ENCODE measurements at places on chromosomes 7 and 10.

- no peak for DNase-seq
Observed at GRCh38 chr7:82957521-82957920, 205.2 kb downstream of the PCLO start.

- DNase-seq = no peak
Observed at GRCh38 chr7:116331020-116331419, 120.7 kb downstream of the TES start.

DNA sequence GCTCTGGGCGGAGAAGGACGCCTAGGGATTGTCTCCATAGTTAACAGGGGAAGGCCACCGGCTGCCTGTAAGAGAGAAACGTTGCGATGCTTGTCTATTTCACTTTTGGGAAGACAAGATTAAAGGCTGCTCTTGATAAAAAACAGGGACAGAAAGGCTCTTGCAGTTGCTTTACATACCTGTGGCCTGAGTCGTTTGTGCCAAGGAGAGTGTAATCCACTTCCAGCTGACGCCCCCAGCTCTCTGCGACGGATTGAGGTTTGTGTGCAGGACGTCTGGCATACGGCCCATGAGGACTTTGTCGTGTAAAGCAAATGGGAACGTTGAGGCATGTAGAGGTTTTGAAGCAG lies 1.1 kb downstream of the MAP3K8 start:
- DNase-seq = no peak

DNA sequence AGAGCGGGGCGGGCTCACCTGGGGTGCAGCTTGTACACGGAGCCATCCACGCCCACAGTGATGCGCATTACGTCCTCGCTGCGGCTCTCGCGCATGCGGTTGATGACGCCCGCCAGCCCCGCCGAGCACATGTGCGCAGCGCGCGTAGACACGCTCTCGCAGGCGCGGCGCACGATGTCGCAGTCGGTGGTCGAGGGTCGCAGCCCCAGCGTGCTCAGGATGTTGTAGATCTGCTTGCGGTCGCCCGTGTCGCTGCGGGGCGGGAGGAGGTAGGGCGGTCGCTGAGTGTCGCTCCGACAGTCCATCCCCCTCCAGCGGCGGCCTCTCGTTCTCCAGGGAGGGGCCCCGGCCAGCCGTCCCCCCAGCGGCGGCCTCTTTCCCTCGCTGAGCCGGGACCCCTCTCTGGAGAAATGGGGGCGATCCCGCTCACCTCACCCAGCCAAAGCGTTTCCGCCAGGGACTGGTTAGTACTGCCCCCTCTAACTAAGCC lies 4.4 kb upstream of the MYL7 start:
- DNase-seq = no peak

GRCh38 chr10:125052146-125052545 lies 108.2 kb downstream of the CTBP2 start:
- DNase-seq = no peak
